Hematopoietic multipotent progenitor cell treated with erythropoietin and hydrocortisone succinate and interleukin-3 and kit ligand, for 6 days (in vitro differentiated cells): ENCODE measurements at places on chromosomes 3 and 15.

- DNase-seq = no peak
These were observed 102.9 kb downstream of the CACNA1D start for GRCh38 chr3:53597136-53597915.

DNA sequence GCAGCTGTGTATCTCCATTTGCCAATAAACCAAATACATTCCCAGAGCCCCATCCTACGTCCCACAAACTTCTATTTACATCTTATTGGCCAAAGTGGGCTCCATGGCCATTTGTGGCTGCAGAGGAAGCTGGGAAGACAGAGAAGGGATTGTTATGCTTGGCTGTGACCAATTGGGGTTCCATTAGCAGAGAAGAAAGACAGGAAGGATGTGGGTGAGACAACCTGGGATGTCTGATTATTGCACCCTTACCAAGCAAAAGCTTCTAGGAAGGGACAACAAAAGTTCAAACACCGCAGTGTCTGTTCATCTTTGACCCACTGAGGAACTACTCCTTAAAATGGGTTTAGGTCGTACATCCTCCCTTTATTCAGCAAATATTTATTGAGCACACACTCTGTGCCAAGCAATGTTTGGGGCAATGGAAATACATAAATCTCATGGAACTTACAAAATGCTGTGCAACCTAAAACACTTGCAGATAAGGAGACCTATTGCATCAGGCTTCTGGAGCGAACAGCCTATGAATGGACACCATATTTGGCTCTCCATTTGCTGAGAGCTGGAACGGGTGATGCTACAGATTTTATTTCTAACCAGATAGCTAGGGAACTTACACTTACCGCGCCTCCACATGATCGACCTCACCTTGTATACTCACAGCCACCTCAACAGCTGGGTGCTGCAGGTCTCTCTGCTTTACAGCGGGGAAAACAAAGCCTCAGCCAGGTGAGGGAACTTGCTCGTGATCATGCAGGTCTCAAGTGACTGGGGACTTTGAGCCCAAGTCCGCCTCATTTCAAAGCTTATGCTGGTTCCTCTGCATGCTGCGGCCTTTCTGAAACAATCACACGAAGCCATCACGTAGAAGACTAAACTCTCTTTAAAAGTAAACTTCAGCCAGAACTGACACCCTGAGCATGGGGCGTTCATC is 21.4 kb upstream of the NR2E3 start:
- DNase-seq = no peak

DNA sequence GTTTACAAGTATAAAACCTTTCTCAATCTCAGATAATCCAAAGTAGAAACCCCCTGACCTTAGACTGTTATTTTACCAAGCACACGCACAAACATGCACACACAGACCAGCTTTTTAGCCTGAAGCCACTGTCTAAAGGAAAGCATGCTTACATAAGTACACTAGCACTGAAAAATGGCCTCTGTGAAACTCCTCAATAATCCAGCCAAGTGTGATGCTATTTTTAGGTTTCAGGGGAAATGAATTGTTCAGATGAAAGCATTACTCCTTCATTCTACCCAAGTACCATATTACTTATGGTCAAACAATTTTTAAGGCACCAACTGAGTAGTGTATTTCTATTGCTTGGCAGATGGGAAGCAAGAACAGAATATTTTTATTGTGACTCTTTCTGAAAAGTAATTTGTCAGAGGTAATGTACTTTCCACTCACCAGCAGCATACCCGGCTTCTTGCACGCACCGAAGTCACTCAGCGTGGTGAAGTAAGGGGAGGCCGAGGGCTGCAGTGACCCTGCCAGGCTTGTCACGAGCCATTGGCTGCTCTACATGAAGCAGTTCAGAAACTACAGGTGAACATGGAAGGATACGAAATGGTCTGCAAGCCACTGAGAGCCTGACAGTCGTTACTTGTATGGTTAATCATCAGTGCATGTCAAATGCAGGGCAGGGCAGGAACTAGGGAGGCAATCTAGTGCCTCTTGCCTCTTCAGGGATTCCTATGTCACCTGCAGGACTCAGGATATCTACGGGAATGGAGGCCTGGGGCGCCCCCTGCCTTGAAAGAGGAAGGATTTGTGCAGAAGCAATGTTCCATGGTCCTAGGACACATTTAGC is 106.7 kb downstream of the GABRB3 start:
- DNase-seq = no peak

DNA sequence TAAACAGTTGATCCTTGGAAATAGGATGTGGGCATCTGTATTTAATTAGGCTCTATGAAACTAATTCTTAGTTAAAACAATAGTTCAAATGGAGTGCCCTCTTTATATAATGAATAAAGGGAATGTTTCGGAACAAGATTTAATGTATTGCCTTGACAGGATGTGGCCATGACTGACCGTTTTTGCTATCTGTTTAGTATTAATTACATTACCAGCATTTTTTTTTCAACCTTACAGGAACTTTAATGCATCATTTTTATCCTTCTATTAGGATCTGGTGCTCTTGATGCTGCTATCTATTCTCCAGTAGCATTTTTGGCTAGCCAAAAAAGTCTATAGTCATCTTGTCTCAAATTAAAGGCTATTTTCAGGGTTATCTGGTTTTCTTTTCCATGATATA is 340.9 kb downstream of the GRM7 start:
- no peak for DNase-seq

- no peak for DNase-seq
These were observed 21.8 kb upstream of the SPATA12 start for GRCh38 chr3:57038466-57039164.

DNA sequence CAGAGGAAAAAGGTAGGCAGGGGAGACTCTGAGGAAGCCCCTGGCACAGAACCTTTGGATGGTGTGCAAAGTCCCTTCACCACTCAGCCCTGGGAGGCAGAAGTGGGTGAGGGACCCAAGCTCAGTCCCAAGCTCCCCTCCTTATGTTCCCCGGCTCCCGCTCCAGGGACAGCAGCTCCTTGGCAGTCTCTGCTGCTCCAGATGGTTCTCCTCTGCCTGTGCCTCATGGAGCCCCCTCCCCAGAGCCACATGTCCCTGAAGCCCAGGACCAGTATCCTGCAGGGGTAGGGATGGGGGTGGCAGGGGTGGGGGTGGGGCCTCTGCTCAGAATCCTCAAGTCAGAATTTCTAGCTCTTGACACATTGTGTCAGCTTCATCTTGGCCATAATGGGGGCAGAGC is 8.0 kb upstream of the CAMKV start:
- DNase-seq = no peak

DNA sequence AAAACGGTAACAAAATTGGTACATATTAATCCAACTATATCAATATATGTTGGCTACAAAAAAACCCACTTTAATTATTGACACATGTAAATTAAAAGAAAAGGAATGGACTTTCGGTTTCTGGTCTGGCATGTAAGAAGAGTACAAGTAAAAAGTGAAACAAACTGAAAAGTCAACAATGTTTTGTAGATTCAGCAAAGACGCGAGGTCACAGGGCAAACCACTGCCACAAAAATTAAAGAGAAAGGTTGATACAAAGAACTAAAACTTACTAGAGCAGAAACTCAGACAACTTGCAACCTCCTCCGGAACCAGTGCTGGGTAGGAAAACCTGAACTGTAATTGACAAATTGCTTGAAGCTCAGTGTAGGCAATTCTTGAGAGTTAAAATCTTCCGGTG is 110.6 kb upstream of the ARPP21 start:
- DNase-seq = no peak
